ENCODE measurements at places on chromosomes 2 and 18.

GRCh38 chr2:53077413-53077812 lies 690.2 kb upstream of the CHAC2 start:
- DNase-seq, result no peak

- no peak for DNase-seq
Observed at GRCh38 chr2:101408925-101409324, 21.6 kb upstream of the CREG2 start.

- no peak for DNase-seq
Observed at GRCh38 chr2:202054679-202055078, 18.4 kb upstream of the KIAA2012 start.

DNA sequence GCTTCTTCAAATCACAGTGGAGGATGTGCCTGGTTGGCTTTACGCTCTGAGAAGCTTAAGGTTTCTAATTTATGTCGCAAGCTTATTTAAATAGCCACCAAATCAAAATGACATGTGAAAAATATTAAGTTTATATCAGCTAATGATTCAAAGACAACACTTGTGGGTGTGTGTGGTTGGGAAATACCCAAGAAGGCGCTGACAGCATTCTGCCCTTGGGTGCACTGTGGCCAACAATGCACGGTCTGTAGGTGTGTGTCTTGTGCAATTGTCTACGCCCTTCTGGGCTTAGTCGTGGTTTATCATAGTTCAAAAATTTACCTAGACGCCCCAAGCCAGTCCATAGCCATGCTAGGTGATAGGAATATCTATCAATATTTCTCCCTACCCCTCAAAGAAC lies 60.9 kb downstream of the KCTD1 start:
- no peak for DNase-seq

GRCh38 chr2:124039762-124040291 lies 14.7 kb downstream of the CNTNAP5 start:
- DNase-seq, result no peak

DNA sequence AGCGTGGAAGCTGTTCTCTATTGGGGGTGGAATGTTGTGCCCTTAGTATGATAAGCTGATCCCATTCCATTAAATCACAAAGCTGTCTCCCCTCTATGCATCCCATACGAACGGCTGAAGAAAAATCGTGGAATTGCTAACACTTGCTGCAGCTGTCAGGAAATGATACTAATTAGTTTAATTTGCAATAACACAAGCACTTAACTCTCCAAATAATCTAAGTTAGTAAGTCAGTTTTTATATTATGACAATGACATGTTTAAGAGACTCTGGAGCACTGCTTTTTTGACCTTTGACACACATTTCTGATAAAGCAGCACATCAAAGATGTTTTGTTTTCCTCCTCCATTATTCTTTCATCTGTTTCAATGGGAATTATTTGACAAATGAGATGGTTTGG lies 123.7 kb upstream of the SATB2 start:
- DNase-seq, result no peak

GRCh38 chr2:129611471-129611870 lies 368.0 kb upstream of the RAB6C start:
- DNase-seq, result no peak

GRCh38 chr2:180732337-180732736 lies 248.1 kb upstream of the UBE2E3 start:
- DNase-seq, result no peak

GRCh38 chr2:229375251-229375650 lies 104.2 kb upstream of the PID1 start:
- no peak for DNase-seq

GRCh38 chr18:21341141-21341540 lies 99.1 kb downstream of the GREB1L start:
- no peak for DNase-seq

DNA sequence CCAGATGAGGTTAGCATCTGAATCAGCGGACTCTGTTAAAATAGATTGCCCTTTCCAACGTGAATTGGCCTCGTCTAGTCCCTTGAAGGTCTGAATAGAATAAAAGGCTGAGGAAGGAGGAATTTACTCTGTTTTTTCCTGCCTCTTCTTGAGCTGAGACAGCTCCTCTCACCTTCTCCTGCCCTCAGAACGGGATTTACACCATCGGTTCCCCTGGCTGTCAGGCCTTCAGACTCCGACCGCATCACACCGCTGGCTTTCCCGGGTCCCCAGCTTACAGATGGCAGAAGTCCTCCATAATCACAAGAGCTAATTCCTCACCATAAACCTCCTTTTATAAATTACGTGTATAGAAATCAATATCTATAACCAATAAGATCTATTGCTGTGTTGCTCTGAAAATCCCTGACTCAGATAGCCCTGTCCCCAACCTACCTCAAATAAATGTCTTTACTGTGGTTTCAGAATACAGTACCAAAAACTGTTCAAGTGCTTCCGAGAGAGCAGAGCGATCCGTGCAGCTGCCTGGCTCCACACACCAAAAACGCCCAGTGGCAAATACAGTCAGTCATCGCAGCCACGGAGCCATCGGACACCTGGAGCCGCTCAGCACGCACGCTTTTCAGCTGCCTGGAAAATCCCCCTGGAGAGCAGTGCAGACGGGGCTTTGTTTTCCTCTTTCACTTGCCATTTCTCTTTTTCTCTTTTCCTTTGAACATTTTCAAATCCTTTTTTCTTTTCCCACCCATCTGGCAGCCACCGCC lies 196.9 kb downstream of the NRP2 start:
- no peak for DNase-seq

- no peak for DNase-seq
Observed at GRCh38 chr2:100527440-100528015, 35.3 kb upstream of the PDCL3 start.

DNA sequence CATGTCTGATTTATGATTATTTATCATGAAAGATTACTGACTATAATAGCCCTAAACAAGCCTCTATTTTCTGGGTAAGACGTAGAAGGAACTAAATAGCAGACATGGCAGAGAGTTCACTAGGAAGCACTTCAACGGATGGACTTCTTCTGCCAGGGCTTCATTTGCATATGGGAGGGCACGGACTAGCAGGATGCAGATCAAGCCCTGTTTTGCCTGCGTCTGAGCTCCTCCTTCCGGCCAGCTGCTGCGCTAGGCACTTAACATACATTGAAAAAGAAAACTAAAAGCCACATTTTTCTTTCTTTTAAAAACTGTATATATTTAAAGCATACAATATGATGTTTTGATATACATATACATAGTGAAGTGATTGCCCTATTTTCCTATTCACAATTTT lies 340.0 kb upstream of the MEX3C start:
- no peak for DNase-seq

- no peak for DNase-seq
Observed at GRCh38 chr2:170822290-170823087, 5.8 kb downstream of the GAD1 start.

- no peak for DNase-seq
Observed at GRCh38 chr18:7579918-7580542, 12.9 kb downstream of the PTPRM start.

GRCh38 chr18:76495006-76495370 lies at the start of gene ZNF516:
TSS of gene ZNF516 (minus strand) at chr18:76495242. CDS start at chr18:76443054, 52,188 bp downstream.
- no peak for DNase-seq

DNA sequence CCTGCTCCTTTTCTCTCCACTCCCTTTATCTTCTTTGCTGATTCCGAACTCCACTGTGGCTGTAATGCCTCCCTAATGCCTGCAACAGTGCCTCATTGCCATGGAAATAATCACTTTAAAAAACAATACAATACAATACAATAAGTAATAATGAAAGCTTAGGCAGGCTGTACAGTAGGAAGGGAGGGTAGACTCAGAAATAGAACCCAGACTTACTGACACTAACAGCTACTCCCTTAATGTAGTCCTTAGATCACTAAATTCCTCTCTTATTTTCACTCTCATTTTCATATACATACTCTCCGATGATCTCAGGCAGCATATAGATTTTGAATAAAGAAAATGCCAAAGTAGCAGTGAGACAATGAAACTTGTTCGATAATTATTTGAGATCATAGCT lies 70.2 kb downstream of the DLGAP1 start:
- no peak for DNase-seq

DNA sequence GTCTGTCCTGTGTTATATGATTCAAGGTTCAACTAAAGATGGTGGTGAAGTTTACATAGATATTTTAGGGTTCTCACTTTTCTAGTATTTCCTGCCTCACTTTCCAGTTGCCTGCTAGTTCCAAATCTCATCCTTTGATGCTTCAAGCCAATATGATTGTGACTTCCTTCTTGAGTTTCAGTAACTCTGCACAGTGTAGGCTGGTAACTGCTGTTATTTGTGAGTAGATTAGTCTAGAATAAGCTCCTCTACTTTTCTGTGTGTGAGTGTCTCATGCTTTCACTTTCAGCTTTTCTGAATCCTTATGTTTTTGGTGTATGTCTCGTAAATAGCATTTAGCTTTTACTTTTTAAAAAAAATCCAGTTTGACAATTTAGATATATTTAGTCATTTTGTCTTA lies 42.6 kb downstream of the GALNT1 start:
- DNase-seq, result no peak

- no peak for DNase-seq
Observed at GRCh38 chr2:8152392-8153257, 529.2 kb upstream of the ID2 start.

DNA sequence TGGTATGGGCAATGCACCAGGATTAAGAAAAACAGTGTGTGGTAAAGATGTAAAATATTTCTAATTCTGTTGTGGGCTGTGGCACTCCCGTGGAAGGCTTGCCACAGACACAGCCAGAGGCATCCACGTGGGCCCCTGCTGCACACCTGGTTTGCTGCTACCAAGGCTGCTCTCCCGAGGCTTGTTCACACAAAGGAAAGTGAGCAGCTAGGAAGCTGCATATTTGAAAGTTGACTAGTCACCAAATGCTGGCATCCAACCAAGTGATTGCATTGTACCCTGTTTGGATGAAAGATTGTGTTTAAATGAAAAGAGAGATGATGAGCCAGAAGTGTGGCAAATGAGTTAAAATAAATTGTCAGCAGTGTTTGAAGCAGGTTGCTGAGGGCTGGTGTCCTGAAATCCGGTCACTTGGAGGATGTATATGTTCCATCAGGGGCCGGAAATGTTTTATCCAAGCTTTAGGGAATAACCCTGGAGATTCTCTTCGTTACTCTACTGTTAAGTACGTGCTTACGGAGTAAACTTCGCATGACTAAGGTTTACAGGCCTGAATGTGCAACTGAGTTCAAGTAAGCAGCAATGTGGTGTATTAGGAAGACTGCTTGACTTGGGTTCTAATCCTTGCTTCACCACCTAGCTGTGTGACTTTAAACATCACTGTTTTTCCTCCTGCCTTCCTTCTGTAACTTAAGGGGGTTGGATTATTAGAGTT lies 86.1 kb downstream of the MSH2 start:
- no peak for DNase-seq

- peak; percentile 35 for DNase-seq
Observed at GRCh38 chr2:197309691-197310231, 819 bp downstream of the ANKRD44 start.

DNA sequence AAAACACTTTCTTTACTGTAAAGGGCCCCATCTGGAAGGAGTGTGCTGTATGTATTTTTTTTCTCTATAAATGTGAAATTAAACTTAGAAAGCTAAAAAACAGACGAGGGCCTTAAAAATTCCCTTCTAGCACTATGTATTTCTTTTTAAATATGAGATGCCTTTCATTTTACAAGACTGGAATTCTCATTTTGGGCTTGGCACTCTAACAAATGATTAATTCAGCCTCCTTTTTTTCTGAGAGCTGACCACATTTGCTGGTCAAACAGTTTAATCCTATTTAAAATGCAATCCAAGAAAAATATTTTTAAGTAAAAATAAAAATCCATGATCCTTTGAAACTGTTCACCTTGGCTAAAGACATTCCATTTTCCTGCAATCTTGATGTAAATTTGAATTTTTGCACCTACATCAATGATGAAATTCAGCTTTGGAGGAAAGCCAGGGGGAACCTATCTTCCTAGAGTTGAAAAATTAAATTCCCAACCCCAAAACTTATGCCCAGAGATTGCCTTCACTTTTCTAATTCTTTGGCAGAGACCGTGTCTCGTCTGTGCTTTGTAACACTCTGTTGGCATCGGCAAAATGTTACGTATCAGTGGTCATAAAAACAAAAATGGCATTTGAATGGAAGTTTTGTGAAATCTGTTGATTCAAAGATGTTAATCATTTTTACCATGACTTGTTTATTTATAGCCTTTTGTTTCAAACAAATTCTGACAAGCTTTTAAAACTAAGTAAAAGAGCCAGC lies 284.5 kb downstream of the ZNF521 start:
- no peak for DNase-seq

DNA sequence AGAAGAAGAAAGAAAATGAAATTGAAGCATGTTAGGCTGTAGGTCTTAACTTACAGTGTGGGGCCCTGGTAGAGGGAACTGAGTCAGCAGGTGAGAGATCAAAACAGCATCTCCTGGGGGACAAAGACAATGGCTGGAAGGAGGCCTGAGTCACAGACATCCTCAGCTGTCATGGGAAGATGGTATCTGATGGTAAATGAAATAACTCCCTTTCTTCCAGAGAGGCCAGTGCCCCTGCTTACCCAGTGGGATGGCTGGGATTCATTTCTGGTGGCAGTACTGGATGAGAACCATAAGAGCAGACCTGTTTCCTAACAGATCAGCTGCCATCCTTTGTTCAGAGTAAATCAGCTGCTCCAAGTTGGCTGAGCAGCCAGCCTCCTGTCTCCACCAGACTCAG lies 251.3 kb upstream of the EPAS1 start:
- DNase-seq, result no peak

DNA sequence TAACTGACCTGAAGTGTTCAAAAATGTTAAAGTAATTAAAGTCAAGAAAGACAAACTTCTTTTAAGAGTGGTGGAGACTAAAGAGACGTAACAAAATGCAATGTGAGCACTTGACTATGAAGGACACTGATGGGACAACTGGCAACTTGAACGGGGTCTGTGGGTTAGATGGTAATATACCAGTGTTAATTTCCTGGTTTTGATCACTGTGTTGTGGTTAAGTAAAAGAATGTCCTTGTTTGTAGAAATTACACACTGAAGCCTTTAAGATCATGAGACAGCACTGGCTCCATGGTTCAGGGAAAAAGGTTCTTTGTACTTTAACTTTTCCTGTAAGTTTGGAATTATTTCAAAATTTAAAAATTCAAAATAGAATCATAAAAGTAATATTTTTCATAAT lies 58.2 kb downstream of the REL start:
- DNase-seq, result no peak
